SK-N-DZ (cell line): ENCODE measurements at places on chromosomes 5 and 9.

GRCh38 chr9:21434202-21435014 is 5.8 kb upstream of the IFNA1 start:
- peak; percentile 0 for DNase-seq

DNA sequence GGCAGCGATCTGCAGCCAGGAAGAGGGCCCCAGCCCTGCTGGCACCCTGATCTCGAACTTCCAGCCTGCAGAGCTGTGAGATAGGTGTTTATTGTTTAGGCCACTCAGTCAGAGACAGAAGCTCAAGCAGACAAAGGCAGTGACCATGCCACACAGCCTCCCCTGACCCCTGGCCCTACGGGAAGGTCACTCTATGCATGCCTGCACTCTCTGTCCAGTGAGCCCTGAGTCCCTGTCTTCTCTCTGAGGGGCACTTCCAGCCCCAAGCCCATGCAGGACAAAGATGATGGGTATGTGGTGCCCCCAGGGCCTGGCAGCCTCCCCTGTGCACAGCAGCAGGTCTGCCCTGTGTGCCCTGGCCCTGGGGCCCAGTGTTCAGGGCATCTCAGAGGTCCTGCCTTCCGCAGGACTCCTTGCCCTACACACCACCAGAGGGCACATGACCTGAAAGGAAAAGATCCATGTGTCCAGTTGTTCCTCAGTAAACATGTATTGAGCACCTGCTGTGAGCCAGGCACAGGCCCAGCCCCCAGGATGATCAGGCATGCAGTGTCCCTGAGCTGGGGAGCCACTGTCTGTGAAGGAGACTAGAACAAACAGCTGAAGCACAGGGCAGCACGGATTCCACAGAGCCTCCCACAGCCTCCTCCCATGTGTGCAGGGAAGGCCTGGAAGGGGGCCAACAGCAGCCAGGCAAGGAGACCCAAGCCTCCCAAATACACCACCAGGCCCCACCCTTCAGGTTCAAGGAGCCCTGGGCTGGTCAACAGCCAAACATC is 109.3 kb downstream of the ATPSCKMT start:
- peak; percentile 30 for DNase-seq

GRCh38 chr5:131976414-131977211 is 31.1 kb upstream of the MEIKIN start:
- DNase-seq = no peak

DNA sequence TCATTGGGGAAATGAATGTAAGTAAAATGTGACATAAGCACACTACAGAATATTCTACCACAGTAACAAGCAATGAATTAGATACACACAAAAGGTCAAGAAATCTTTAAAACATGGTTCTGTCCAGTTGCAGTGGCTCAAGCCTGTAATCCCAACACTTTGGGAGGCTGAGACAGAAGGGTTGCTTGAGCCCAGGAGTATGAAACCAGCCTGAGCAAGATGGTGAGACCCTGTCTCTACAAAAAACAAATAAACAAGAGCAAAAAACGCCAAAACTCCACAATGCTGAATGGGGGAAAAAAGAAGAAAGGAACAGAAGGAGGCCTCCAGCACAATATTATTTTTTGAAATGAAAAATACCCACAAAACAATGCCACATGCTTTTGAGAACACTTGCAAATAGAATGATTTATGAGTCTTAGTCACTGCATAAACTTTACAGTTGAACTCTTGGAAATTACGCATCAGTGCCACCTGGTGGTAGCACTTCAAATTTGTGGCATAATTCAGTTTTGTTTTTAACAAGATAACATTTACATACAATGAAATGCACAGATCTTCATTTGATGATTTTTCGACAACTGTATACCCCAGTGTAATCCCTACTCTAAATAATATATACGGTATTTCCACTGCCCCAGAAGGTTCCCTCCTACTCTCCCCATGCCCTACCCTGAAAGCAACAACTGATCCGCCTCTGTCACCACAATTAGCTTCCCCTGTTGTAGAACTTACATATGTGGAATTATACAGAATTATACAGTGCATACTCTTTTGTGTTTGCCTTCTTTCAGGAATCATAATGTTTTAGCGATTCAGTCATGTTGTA is 14.4 kb upstream of the SPINK4 start:
- DNase-seq = peak; percentile 68

DNA sequence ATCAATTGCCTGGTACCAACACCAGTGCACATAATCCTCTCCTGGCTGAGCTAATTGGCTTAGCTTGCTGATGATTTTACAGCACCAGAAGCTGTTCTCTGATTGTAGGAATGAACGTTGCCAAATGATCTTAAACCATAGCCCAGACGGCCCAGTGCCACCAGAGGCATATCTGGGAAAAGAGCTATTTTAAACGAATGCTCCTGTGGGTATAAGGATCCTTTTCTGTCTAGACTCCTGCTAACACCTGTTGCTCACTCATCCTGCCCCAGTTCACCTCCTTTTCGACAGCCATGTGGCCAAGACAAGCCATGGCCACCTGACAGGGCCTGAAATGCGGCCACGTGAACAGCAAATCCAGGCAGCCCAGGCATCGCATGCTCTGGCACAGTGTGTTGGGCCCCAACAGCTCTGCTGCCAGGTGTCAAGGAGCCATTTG is 289.9 kb upstream of the SLC30A5 start:
- DNase-seq = no peak

- no peak for DNase-seq
These were observed 228.2 kb upstream of the PAPPA start for GRCh38 chr9:115925424-115925823.

GRCh38 chr5:1483856-1484729 is 38.9 kb upstream of the SLC6A3 start:
- no peak for DNase-seq

DNA sequence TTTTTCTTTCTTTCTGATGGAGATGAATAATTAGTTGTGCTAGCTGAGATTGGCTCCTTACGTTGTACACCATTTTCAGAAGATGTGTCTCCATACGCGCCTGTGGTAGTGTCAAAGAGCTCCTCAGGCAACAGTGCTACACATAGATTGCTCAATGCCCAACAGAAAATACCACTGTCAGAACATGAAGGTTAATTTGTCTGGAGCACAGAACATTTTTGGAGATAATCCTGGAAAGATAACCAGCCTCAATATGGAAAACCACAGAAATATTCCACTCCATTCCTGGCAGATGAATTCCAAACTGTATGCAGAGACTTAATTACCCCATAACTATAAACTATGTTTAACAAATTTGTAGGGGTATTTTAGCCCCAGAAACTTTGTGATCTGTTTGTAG is 233.6 kb downstream of the MARCHF11 start:
- no peak for DNase-seq

DNA sequence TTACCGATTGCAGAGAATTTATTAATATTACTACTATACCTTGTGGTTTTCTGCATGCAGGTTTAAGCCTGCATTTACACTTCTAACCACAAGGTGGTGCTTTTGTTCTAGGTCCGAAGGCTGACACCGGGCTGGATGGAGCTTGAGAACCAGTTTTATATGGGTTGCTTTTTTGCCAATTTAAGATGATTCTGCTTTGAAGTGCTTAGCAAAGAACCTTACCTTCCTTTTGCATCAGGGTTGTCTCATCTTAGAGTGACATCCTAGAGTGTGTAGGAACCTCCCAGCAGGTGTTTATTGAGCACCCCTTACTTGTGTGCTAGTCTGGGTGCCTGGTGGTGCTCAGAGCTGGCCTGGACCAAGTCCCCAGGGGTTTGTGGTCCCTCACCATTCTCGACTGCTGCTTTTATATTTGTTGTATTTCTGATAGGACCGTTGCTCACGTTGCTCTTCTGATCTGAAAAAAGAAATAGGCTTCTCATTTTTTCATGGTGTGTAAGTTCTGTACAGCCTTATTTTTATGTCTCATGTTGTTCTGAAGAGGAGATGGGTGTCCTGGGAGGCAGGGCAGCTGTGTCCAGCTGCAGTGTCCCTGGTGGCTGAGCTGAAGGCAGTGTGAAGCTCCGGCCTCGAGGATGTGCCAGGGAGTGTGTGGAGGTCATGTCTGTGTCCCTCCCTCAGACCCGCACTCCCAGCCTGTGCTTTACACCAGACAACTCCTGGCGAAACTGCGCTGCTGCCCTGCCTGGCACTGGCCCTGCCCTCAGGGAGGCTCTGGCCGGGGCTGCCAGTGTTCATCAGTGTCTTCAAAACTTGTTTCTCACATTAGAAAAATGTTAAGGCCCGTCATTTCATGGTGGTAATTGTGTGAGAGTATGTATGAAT is 54.3 kb downstream of the EHMT1 start:
- peak; percentile 64 for DNase-seq

GRCh38 chr5:31273631-31274378 is 80.3 kb downstream of the CDH6 start:
- no peak for DNase-seq

- no peak for DNase-seq
These were observed 16.6 kb downstream of the ZNF131 start for GRCh38 chr5:43137326-43137725.

DNA sequence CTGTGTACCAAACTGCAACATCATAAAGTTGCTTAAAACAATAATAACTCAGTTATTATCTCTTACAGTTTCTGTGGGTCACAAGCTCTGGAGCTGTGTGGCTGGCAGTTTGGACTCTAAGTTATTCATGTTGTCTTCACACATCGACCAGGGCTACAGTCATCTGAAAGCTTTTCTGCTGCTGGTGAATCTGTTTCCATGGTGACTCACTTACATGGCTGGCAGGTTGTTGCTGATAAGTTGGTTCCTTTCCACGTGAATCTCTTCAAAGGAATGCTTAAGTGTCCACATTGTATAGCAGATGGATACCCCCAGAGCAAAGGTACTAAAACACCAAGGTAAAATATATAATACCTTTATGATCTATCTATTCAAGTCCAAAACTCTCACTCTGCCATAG is 44.8 kb upstream of the CYLC2 start:
- DNase-seq = no peak

DNA sequence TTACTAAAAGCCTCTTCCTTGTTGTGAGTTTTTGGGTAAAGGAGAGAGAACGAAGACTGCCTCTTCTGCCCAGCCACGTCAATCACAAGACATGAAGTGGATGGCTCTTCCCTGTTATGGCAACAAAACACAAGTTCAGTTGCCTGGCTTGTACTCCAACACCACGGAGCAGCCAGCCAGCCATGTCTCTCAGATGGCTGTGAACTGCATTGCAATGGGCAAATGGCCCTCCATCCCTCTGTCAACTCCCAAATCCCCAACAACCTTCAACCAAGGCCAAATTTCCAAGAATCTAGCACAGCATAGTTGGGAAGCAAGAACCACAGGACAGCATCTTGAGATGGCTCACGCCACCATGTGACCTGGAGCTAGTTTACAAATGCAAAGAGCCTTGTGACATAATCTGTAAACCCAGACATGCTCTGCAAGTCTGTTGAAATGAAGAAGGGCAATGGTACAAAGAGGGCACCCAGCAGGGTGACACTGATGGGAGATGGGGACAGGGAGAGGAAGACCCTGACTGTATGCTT is 53.9 kb downstream of the ZNF366 start:
- DNase-seq = no peak

GRCh38 chr9:22175972-22176545 is 167.0 kb upstream of the CDKN2B start:
- no peak for DNase-seq

GRCh38 chr5:10289353-10289752 is 18.3 kb downstream of the CMBL start:
- no peak for DNase-seq

- peak; percentile 74 for DNase-seq
These were observed 1.5 kb upstream of the OLFM1 start for GRCh38 chr9:135085830-135086546.

DNA sequence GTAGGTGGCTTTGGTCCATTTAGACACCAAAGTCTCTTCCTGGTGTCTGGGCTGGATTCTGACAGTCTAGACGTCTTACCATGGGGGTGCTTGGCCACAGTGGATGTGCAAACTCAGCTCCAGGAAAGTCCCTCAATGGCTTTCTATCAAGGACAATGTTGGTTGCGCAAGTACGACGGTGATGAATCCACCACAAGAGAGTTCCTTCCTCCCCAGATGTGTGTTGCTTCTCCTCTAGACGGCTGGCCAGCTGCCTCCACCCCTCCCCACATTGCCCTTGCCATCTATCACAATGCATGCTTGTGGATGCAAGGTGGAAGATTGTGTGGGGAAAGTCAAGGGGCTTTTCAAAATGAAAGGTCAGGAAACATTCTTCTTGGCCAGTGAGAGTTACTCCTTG is 89.7 kb upstream of the IRX2 start:
- DNase-seq = no peak

- no peak for DNase-seq
These were observed 433.4 kb upstream of the BRINP1 start for GRCh38 chr9:119802621-119803020.

DNA sequence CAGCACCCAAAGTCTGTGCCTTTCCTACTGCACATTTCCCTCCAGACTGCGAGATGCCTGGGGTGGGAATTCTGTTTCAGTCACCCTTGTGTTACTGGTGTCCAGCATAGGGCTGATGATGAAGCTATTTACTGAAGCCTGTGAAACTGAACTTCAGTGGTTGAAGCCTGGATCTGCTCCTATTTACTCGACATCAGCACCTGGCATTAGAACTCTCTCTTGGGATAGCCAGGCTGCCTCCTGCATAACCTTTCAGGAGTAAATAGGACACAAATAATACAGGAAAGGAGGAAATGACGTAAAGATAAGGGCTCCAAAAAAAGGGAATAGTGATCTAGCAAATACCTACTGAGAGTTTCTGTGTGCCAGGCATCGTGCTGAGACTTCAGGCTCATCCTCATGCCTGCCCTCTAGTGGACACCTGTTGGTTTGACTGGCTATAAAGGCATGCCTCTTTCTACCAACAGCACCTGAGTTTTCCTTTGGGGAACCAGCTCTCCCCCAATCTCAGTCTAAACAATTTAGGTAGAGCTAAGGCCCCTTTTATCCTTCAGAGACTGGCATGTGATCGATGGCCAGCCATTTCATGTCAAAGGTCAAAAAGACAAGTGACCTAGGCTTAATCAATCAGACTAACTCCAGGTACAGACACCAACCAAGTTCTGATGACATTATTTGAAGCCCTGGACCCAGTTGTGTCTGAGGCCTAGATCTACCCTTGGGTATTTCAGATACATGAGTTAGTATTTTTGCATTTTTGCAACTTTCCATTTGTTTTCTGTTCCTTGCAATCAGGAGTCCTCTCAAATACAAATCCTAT is 192.1 kb upstream of the TRIM32 start:
- peak; percentile 37 for DNase-seq

GRCh38 chr5:177386542-177386941 is 2.3 kb downstream of the SLC34A1 start:
- no peak for DNase-seq

DNA sequence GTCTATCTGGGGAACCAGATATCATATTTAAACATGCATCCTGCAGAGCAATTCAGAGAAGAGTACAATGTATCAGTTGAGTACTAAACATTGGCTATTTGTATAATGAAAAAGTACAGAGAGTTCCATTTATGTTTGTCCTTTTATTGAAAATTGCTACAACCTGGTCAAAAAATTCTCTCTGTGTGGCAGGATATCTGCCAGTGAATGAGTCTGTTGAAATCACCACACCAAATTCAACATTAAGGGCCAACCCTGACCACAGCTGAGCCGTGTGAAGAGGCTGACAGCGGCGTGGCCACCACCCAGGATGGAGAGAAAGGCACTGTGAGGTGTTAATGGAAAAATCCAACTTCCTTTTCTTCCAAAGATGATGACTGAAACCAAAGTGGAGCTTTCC is 422.7 kb upstream of the PIK3R1 start:
- no peak for DNase-seq
